RKO (cell line): ENCODE measurements at places on chromosomes 2 and 18.

DNA sequence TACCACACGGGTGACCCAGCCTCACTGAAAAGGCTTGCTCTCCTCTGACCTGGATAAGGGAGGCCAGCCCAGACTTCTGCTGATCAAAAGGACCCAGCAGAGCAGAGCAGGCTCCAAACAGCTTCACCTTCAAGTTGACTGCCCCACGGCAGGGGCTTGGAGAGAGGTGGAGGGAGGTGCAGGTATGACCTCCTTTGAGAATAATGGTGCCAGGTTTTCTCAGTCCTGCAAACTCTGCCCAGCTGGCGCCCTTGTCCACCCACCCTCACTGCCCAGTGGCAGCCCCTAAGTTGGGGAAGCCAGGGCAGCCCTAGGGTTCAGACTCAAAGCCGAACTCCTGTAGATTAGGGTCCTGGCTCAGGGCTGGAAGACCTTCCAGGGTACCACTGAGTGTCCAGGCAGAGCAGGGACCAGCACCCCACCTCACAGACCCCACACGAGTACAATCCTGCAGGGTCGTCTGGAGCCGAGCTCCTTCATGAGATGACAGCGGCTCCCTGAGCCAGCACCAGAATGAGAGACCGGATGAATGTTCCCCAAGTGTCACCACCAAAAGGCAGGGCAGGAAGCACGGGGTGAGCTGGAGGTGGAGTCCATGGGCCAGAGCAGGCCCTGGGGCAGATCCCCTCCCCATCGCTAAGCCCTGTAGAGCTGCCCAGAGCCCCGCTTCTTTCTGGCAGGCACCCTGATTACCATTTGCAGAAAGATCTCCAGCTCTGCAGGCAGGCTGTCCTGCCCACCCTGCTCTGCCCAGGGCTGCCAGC lies 3.6 kb upstream of the GPC1 start:
- DNase-seq: no peak

DNA sequence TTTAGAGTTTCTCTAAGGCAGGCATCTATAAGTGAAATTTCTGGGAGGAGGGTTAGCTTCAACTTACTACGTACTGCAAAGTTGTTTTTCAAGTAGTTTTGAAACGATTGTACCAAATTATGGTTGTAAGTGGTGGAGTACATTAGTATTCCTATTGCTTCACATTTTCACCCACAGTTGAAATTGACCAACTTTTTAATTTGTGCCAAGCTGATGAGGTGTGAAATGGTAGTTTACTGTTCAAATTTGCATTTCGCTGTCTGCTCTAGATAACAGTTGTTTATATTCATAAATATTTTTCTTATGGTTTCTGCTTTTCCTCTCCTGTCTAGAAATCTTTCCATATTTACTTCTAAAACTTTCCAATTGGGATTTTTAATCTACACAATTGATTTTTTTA lies 18.6 kb downstream of the NPC1 start:
- no peak for DNase-seq

DNA sequence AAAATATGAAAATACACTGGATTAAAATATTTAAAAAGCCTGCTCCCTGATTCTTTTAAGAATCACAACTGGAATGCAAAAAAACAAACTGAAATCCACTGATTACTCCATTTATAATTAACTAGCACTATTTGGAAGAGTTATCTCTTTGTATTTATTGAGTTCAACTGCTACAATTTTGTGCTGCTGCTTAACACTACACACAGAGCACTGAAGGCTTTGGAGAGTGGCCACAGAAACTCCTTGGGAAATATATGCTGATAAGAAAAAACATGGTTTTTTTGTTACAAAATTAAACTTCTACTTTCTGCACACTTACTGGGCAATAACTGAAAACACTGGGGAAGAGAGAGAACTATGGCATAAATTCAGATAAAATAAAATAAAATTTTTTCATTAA lies 19.8 kb upstream of the BZW1 start:
- DNase-seq: no peak

- DNase-seq: no peak
Observed at GRCh38 chr2:86225581-86225980, 26.3 kb downstream of the MRPL35 start.

GRCh38 chr2:229612384-229612971 lies 101.9 kb downstream of the DNER start:
- DNase-seq: no peak

DNA sequence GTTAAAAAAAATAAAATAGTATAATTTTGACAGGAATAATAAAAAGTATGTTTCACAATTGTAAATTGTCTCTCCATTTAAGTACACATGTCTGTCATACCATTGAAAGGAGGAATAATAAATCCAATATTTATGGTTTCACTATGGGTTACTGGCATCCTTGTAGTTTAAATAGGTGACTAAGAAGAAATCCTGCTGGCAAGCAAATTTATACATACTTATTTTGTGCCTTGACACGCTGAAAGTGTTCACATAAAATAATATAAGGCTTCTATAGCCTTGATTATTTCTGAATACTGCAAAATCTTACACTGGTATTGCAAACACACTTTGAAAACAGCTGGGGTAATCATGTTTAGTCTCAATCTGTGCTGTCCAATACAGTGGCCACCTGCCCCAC lies 138.3 kb upstream of the ETAA1 start:
- DNase-seq: no peak

DNA sequence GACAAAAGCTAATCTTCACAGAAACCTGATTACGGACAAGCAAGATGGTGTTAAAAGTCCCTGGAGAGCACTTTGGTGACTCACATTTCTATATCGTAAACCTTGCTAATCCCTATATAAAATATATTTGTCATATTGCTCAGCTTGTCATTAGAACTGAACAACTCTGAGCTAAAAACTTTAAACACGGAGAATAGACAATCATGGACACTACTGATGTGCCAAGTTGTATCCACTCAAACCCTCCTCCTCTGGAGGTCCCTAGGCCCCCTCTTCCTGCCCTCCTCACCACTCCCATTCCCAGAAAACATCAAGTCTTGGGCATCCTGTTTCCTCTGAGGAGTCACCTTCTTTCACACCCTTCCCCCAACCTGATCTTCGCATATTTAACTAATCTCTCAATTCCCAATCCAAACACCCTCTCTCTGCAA lies 138.7 kb upstream of the PID1 start:
- no peak for DNase-seq

DNA sequence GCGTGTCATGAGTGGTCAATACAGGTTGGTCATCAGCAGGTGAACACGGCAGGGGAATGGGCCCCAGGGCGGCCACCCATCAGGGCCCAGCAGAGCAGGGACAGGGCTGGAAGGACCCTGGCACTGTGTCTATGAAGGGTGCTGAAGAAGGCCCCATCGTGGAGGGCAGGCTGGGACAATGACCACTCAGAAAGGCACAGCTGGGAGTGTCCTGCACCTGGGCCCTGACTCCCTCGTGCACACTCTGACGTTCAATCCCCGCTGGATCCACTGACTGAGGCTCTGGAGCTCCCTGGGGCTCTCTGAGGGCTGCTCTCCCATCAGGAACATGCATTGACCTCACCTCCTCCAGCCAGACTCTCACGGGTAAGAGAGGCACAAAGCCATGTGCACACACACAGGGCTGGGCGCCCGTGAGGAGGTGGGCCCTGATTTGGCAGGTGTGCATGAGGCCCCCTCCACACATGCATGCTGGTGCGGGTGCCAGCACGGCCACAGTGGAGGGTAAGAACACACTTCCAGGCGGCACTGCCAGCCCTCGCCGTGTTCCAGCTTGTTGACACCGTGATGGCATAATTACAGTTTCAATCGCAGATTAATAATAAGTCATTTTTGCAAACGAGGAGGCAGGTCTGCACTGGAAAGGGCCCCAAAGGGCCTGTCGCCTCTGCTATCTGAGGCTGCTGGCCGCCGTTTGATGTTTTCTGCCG lies 58.5 kb downstream of the SMAD7 start:
- DNase-seq: no peak

- DNase-seq: no peak
Observed at GRCh38 chr18:47986620-47987387, 56.3 kb upstream of the SMAD2 start.

- no peak for DNase-seq
Observed at GRCh38 chr2:117396161-117396560, 418.3 kb upstream of the DDX18 start.

GRCh38 chr2:165253178-165253577 lies 14.0 kb downstream of the SCN2A start:
- DNase-seq: no peak

- no peak for DNase-seq
Observed at GRCh38 chr2:105438104-105438929, 39.5 kb upstream of the FHL2 start.

DNA sequence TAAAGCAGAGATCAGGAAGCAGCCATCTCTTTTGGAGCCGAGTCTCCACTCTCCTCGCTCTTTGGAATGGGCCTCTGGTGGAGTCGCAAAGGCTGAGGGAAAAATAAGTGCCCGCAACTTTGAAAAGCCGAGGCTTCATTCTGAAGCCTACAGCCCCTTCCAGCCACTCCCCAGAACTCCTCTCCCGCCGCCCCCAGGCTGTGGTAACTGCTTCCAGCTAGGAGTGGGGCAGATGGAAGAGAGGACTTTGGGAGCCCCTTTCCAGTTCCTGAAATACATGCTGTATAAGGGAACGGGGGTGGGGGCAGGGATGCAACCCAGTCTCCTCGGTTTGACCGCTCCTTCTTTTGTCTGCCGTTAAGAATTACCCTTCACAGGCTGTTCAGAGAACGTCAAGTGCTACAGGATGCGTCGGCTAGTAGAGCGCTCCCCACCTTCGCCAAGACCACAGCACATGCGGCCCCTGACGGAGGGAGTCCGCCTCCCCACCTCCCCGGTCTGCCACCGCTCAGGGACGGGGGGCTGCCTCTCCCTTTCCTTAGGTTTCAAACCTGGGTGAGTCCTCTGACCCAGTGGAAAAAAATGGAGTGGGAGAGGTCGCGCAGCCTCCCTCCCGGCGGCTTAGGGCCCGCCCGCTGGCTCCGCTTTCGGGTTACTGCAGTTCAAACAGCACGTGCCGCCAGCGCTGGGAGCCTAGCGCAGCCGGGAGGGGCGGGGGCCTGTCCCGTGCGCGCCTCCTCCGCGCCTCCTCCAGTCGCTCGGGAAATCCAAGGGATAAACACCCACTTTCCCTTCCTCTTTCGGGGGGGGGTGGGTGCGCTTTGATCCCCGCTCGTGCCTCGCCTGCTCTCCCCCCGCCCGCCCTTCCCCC lies 4.9 kb downstream of the CYP26B1 start:
- no peak for DNase-seq

- no peak for DNase-seq
Observed at GRCh38 chr2:138433995-138434951, 67.3 kb upstream of the SPOPL start.
